ENCODE measurements at places on chromosomes 1 and 21. TPM values are rescaled to one million over a fixed set of nuclear protein-coding genes. Genes with fewer than 3 reads are reported as not detected.

- DNase-seq: no peak
Observed at GRCh38 chr1:154423304-154423987, 18.3 kb downstream of the IL6R start.

DNA sequence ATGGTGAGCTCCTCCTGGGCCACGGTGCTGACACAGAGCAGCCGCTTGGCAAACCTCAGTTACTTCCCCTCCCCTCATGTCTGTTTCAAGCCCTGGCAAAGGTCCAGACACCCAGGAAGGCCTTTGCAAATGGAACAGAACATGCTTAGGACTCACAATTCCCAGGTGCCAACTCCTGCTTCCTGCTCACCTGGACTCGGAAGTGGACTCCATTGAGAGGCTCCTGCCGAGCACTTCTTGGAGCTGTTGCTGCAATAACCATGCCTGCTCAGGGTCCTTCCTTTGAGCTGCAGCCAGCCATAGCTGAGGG lies 10.7 kb downstream of the DCST2 start:
- DNase-seq: no peak

- no peak for DNase-seq
Observed at GRCh38 chr1:236269439-236269838, 12.3 kb downstream of the ERO1B start.

GRCh38 chr1:3127738-3128137 lies 58.7 kb downstream of the PRDM16 start:
- no peak for DNase-seq

DNA sequence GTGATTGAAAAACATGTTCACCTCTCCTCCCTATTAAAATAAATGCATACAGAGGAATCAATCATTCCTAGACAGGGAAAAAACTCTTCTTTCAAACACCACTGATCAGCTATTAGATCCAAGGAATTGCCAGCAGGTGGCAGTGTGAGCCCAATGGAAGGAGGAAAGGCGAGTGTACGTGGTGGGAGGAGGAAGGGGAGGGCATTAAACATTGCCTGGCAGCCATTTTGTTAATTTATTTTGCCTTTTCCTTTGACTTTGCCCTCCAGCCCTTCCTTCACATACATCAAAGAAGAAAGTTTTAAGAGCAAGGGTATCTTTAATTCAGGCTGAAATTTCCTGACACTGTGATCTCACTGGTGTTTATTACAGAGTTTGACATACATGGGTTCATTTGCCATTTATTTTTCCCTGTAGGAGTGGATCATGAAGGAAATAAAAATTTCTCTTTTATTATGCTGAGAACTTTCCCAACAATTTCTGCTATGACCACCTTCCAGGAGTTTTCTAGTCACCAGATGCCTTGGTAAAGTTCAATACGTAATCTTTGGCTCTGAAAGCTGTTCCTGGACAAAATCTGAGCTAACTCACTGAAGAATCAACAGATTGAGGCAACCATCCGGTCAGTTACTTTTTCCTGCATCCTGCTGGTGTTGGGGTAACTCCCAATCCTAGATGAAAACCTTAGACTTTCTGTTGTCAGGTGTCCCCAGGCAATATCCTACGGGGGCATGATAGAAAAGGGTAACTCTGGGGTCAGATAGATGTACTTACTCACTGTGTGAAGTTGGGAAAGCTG lies 1.9 kb upstream of the GNAI3 start:
- DNase-seq: peak; percentile 85

DNA sequence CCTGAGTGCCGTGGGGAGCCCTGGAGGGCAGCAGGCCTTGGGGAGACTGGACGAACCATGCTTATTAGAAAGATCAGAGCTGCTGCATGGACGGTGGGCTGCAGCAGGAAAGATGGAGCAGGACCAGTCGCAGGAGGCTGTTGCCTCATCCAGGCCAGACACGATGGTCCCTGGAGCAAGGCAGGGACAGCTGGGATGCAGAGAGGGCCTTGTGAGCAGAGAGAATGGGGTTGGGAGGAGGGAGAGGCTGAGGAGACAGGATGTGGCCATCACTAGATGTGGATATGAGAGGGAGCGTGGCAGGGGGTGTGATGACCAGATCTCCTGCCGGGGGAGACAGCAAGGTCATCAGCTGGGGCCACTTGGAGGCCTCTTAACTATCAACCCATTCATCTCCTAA lies 727.6 kb downstream of the PTPRU start:
- DNase-seq: no peak

- DNase-seq: no peak
Observed at GRCh38 chr1:154557248-154557938, 1.1 kb downstream of the UBE2Q1 start.

DNA sequence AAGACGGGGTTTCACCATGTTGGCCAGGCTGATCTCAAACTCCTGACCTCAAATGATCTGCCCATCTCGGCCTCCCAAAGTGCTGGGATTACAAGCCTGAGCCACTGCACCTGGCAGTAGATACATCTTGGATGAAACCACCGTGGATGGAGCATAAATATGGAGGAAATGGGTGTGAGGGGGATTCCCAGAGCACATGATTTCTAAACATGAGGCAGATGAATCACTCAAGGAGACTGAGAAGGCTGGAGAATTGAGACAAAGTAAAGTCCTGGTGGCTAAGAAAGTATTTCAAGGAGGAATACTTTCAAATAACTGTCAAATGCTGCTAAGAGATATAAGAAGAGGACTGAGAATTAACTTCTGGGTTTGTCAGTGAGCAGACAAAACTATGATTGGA lies 5.4 kb upstream of the PGBD5 start:
- DNase-seq: no peak

DNA sequence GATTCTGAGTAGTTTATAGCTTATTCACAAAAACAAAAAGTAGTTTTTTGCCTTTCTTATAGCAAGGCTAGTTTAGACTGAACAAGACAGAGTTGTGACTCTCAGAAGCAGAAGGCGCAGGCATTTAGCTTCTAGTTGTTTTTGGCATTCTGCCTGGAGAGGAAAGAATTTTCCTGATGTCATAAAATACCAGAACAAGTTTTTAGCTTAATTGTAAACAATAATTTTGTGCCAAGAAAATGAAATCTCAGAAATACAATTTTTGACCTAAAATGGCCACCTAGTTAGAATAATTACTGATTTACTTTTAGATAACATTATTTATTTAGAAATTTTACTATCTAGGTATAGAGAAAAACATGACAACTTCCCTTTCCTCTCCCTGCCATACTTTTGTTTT lies 1.0 kb downstream of the DNAJB4 start:
- DNase-seq: peak; percentile 43

DNA sequence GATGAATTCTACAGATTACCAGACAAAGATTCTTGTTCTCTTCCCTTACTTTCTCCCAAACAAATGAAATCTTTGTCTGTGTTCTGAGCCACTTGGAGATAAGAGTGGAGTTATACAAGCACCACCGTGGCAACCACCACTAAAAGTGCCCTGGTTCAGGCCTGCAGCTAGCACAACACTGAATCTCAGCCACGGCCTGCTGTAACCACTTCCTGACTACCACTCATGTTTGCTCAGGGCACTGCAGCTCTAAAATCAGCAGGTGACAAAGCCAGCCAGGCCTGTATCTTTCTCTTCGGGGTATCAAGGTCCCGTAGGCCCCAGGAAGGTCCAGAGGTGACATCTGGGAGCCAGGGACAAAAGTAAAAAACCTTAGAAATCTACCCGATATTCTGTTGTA lies 3.2 kb upstream of the OR2T6 start:
- no peak for DNase-seq

GRCh38 chr21:27649762-27650161 lies 682.9 kb upstream of the ADAMTS5 start:
- DNase-seq: no peak

DNA sequence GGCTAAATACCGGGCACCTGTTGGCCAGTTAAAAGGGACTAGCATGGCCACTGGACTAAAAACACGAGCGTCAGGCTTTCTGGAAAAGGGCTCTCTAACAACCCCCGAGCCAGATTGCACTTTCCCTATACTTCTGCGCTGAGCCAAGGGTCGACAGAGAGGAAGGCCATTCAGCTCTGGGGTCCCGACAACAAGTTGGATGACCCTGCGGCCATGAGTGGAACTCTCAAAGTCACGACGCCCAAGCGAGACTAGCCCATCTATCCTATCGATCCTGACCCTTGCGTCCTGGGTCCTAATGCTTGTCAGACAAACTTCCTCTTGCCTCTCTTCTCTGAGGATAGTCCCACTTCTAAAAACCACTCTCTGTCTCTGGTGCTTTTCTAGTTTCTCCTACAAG lies 99.9 kb upstream of the PRDX6 start:
- DNase-seq: no peak

- DNase-seq: no peak
Observed at GRCh38 chr1:192608671-192609070, 27.3 kb upstream of the RGS13 start.

DNA sequence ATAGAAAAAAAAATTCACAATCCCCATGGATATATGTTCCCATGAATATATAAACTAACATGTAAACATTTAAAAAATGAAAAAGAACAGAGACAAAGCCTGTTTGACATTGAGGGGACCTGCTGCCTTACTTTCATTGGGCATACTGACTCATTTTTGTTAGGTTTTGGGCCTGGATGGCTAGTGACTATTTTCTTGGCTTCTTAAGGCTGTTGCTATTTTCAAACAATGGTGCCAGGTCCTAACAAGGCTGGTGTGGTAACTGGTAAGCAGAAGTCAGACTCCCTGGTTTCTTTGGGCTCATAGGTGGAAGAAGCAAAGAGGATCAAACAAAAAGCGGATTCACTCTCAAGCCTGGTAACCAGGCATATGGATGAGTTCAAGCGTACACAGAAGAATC lies 51.0 kb downstream of the LAMC2 start:
- DNase-seq: no peak

DNA sequence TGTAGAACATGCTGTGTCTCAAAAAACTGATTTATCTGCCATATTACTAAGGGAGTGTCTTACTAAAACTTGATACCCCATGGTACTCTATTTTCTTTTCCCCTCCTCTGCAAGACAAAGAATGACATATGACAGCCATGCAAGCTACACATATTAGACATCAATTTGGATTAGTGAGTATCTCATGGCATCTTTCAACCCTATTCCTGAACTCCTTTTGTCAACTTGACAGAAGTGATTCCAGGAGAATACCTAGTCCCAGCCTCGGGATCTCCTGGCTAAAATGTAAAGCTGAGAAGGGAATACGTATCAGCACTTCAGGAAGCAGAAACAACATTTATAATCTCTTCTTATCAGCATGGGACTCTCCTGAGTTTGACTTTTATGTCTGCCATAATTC lies 43.7 kb downstream of the ADGRL2 start:
- DNase-seq: no peak

GRCh38 chr1:228356897-228357680 lies 49.5 kb downstream of the TRIM11 start:
- no peak for DNase-seq

DNA sequence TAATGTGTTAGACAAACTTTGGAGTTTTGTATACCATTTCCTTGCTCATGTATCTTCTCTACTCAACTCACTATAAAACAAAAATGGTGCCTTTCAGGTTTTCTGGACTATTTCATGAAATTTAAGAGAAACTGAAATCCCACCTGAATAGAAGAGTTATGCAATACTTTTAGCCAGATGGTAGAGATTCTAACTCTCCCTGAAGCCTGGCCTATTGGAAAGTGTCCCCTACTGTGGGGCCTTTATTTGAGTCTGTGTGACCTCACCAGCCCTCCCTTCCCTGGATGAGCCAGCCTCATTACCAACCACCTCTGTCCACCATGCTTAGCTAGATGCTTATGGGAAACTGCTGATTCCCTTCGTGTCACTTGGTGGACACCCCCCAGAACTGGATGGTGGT lies 35.5 kb downstream of the TBX19 start:
- no peak for DNase-seq

DNA sequence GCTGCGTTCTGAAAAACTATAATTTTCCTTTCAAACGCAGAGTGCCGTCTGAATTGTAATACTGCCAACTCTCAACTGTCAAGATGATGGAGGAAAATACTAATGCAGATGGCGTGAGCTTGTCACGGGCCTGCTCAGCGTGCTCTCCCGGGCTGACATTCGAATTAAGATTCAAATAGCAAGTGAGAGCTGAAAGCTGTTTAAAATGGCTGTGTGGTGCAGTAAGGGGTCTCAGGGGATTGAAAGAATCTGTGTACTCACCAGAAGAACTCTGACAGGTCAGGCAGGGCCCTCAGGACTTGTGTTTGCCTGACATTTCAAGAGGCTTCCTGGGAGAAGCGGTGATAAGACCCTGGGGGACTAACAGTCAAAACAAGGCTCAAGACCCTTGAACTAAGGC lies 33.1 kb downstream of the ZMYND12 start:
- DNase-seq: no peak

DNA sequence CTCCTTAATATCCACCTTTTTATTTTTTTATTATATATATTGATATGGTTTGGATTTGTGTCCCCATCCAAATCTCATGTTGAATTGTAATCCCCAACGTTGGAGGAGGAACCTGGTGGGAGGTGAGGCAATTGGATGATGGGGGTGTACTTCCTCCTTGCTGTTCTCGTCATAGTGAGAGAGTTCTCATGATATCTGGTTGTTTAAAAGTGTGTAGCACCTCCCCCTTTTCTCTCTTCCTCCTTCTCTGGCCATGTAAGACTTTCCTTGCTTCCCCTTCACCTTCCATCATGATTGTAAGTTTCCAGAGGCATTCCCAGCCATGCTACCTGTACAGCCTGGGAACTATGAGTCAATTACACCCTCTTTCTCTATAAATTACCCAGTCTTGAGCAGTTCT lies 22.7 kb upstream of the CCSAP start:
- no peak for DNase-seq

DNA sequence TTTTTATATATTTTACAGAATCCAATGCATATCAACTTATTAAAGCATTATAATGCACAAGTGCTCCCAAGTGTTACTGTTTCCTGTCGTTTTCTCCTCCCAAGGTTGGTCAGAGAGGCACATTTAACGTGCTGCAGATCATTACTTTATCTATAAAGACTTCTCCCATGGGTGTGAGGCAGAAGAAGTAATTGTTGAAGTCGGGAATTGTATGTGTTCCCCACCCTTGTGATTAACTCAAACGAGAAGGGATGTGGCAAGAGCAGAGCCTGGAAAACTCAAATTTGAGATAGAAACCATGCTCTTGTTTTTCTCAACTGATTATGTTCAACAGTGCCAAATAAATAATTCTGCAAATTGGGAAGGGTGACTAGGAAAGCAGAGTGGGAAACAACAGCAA lies 412.5 kb upstream of the ADAMTS5 start:
- no peak for DNase-seq

DNA sequence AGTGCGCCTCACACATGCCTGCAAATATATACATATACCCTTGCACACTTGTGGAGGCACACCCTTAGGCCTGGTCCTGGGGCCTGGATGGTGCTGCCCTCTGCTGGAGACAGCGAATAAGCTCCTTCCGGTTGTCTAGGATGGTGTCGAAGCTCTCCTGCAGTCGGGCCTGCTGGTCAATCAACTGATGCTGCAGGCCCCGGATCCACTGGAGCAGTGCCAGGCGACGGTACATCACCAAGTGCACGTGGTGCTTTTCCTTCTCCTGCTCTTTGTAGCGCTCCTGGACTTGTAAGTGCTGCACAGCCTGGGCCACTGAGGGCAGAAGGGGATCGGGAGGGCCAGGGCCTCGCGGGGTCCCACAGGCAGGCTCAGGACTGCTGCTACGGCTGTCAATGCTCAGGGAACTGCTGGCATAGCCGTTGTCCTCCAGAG lies 3.1 kb downstream of the C1orf216 start:
- DNase-seq: peak; percentile 85

Gene BNIPL
- total RNA-seq: 0.42 TPM

Gene CFHR5
- not detected for total RNA-seq

Gene PDE9A
- 13.2 TPM for total RNA-seq

Gene RHBG
- not detected for total RNA-seq

Gene COL9A2
- 2.4 TPM for total RNA-seq

Gene TNFRSF8
- not detected for total RNA-seq

Gene PRAMEF9
- not detected for total RNA-seq
